EL (cell line): ENCODE measurements at places on chromosomes 11 and 22.

DNA sequence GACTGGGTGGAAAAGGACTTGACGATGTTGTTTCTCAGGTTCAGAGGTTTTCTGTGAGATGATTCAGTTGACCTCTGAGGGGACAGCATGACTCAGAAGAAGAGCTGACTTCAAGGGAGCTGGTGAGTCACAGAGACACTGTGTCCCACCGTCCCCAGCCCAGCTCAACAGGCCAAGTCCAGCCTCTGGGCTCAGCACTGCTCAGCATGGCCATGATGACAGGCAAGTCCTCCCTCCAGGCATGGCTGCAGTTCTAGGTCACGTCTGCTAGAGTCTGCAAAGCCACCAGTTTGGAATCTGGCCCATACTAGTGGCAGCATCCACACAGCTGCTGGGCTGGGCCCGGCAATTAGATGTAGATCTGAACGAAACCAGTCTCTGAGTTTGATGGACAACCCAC, 12.9 kb downstream of the TRIM29 start:
- DNase-seq = peak; percentile 68

DNA sequence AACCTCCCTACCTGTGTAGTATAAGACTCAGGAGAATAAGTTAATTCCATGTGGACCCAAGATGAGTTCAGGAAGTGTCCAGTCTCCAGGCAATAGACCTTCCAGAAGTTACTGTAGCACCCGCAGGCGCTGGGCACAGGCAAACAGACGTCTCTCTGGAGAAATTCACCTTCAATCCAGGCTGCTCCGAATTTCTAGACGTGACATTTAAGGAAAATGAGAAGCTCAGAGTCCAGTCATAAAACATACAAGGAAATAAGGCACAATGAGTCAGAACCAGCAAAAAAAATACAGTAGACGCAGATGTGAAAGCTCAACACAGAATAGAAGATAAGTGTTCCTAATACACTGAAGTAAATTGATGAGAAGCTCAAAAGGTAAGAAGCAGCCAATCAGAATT, 14.2 kb downstream of the NADSYN1 start:
- DNase-seq = no peak

DNA sequence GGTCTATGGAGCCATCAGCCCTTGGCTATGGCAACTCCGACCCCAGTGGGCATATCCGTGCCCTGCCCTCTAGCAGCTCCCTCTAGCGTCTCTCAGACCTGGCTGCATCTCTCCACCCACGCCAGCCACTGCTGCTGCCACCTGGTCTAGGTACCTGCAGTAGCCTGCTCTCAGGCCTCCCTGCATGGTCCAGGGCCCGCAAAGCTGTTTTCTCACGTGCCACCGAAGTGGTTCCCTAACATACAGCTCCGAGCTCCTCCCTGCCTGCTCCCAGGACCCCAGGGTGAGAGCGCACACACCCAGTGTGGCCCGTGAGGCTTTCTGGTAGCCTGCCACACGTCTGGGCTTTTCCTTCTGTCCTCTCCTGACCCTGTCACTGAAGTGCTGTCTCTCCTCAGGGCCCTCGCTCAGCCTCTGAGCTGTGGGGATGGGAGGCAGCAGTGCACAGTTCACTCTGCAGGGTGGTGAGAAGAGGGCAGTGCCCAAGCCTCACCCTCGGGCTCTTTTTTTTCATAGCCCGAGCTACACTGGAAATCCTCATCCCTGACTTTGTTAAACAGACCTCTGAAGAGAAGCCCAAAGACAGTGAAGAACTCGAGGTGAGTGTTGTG, 14.3 kb downstream of the DGCR8 start:
- no peak for DNase-seq

GRCh38 chr11:77611921-77612320, 22.2 kb downstream of the AQP11 start:
- no peak for DNase-seq

- no peak for DNase-seq
These were observed 5.9 kb upstream of the SLC22A12 start for GRCh38 chr11:64585150-64585549.
